ENCODE measurements at places on chromosomes 5 and 9.

GRCh38 chr9:113707953-113708695 is 168.0 kb upstream of the ZNF618 start:
- DNase-seq = no peak

DNA sequence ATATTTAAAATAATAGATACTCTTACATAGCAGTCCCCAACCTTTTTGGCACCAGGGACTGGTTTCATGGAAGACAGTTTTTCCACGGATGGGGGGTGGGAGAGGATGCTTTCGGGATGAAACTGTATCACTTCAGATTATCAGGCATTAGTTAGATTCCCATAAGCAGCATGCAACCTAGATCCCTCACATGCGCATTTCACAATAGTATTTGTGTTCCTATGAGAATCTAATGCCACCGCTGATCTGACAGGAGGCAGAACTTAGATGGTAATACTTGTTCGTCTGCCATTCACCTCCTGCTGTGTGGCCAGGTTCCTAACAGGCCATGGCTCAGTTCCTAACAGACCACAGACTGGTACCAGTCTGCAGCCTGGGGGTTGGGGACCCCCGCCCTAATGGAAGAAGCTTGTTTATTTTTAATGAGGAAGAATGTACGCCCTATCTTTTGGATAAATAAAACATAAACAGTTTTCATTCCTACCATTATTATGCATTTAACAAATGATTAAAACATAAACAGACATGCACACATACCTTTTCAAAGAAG is 187.7 kb downstream of the ZSWIM6 start:
- DNase-seq = no peak

GRCh38 chr5:90231688-90232087 is 177.9 kb downstream of the CETN3 start:
- no peak for DNase-seq

- no peak for DNase-seq
These were observed 27.4 kb downstream of the QRFP start for GRCh38 chr9:130869250-130869649.

GRCh38 chr5:139863855-139864558 is 68.4 kb downstream of the PSD2 start:
- DNase-seq = peak; percentile 38

DNA sequence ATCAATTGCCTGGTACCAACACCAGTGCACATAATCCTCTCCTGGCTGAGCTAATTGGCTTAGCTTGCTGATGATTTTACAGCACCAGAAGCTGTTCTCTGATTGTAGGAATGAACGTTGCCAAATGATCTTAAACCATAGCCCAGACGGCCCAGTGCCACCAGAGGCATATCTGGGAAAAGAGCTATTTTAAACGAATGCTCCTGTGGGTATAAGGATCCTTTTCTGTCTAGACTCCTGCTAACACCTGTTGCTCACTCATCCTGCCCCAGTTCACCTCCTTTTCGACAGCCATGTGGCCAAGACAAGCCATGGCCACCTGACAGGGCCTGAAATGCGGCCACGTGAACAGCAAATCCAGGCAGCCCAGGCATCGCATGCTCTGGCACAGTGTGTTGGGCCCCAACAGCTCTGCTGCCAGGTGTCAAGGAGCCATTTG is 289.9 kb upstream of the SLC30A5 start:
- no peak for DNase-seq

DNA sequence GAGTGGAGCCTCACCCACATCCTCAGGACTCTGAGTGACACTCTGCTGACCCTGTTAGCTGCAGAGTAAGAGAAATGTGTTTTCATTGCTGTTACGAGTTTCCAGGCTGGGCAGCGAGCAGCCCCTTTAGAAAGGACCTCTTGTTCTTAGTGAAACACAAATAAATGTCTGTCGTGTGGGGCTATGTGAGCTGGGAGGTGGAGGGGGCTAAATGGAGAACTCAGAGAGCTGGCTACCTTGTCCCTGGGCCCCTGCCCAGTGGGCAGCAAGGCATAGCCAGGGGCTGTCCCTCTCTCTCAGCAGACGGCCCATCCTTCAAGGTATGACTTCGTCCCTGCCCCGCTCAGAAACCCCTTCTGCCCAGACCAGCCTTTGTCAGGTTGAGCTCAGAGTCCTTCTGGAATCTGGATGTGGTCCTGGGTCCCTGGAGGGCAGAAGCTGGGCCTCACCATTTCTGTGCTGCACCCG is 10.2 kb downstream of the DCANP1 start:
- no peak for DNase-seq

DNA sequence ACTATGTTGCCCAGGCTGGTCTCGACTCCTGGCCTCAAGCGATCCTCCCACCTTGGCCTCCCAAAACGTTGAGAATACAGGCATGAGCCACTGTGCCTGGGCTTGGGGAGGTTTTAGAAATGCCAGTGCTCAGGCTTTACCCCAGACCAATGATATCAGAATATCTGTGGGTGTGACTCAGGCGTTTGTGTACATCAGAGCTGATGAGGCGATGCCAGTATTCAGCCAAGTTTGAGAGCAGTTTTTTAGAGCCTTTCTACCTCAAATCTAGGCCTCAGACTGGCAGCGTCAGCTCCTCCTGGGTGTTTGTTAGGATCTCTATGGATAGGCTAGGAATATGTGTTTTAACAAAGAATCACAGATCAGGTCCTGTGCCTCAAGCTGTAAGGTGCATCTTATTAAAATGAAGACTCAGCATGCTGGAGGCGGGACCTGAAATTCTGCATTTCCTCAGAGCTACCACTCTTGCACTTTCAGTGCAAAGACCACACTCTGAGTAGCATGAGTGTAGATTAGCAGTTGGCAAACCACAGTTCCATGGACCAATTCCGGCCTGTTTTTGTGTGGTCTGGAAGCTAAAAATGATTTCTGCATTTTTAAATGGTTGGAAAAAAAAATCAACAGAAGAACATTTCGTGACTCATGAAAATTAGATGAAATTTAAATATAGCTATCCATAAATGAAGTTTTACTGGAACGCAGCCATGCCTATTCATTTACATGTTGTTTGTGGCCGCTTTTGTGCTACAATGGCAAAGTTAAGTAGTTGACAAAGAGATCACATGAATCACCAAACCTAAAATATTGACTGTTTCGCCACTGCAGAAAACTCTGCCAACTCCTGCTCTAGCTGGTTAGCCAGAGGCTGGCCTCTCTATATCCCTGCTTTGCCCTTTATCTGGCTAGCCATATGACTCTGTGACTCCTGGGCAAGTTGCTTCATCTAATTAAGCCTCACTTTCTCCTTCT is 92.2 kb downstream of the KLF4 start:
- DNase-seq = no peak

GRCh38 chr5:166509085-166509484 is 1782.4 kb upstream of the WWC1 start:
- DNase-seq = peak; percentile 10

GRCh38 chr5:77012601-77013000 is 17.6 kb upstream of the AGGF1 start:
- peak; percentile 28 for DNase-seq

- DNase-seq = no peak
These were observed 121.1 kb downstream of the ADCY2 start for GRCh38 chr5:7517006-7517405.

DNA sequence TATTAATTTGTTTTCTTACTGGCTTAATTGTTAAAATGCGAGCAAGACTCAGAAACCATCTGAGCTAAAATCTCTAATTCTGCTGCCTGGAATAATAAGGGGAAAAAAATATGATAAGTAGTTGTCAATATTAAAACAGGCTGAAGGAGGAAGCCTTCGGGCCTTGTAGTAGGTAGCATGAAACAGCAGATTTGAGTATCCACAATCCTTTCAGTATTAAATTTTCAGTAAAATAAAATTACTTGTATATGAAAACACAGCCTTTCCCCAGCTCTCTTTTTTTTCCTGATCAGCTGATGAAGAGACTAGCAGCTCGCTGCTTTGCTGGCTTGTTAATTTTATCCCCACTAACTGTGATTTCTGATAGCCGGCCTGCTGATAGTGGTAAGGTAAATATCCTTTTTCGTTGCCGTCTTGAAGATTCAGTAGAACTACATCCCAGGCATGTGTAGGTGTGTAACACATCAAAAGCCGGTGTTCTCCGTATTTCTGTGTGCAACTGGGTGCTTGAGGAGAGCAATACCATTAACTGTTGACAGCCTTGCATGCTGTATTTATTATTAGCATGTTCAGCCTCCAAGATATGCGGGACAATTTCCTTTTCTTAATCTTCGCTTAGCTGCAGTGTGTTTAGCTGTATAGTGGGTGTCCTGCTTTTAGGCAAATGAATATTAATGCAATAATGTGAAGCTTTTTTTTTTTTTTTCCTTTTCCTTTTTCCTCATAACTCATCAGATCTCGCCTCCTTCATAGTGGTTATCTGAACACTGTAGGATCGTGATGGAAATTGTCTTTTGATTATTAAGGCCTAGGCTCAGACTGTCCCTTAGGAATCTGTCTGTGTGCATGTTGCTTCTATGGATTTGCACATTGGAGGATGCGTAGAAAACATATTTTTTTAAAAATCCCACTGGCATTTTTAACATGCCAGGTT is 144.6 kb downstream of the SMARCA2 start:
- DNase-seq = no peak

DNA sequence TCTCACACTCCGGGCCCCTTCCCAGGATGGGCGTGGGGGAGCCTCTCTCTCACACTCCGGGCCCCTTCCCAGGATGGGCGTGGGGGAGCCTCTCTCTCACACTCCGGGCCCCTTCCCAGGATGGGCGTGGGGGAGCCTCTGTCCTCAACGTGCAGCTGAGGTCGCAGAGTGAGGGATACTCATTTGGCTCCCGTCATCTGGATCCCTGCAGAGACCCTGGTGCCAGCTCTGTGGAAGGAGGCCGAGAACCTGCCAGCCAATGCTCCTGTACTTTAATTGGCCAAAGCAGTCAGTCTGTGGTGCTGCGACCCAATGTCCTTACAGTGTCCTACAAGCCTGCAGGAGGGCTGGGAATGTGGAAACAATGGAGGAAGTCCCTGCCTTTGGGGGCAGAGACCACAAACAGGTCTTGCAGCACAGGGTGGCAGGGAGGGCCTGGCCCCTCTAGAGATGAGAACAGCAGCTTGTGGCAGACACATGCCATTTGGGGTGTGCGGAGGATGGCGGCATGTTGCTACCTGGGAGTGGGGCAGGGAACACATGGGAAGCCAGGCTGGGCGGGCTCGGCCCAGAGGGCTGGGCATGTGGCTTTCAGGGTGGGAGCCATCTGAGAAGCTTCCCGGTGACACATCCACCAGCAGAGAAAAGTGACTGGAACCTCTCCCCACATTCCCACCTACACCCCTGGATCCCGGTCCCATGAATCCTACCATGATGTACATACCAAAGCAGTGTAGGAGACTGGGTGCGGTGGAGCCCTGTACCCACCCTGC is 13.6 kb upstream of the MRNIP start:
- no peak for DNase-seq

GRCh38 chr5:57193757-57194413 is 20.0 kb downstream of the GPBP1 start:
- DNase-seq = no peak

DNA sequence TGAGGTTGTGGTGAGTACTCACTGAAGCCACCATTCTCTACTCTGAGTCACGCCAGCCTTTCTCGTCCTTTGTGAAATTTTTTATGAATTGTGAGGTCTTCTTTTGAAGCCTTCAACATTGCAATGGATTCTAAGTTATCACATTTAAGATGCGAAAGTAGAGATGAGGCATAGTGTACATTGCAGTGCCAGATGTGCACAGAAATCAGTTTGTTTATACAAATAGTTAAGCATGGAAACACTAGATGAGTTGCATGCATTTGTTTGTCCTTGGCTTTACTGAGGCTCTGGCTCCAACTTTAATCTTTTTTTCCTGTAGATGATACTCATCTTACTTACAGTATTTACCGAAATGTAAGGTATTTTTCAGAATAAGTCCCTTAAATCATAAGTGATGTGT is 453.7 kb upstream of the RIOK2 start:
- DNase-seq = no peak

GRCh38 chr9:8382777-8383527 is 583.4 kb upstream of the DMAC1 start:
- DNase-seq = no peak

DNA sequence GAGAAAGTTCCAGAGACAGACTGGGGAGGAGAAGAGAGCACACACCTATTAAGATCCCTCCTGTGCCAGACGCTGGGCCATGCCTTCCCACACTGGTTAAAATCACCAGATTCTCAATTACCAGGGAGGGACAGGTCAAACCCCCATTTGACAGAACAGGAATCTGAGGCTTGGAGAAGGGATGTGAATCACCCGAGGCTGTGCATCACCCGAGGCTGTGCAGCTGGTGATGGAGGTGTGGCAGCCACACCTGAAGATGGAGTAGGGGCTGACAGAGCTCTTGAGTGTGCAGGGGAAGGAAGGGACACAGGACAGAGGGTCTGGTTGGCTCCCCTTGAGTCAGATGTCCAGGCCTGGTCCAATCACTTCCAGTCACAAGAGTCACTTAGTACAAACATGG is 70.6 kb downstream of the LMX1B start:
- DNase-seq = no peak

DNA sequence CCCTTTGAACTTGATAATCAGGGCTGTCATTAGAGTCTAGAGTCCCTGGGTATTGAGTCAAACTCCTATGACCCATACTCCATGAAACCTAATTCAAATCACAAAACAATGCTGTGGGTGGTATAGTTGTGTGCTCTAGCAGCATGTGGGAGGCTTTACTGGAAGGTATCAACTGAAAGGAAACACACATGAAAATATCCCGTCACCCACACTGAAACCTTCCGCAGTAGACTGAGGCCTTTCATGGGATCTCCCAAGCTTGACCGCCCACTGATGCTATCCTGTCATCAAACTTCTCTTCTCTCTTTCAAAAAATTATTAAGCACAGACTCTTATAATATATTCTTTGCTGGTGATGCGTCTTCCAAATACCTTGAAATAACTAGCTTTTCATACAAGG is 569.1 kb upstream of the MEF2C start:
- no peak for DNase-seq

DNA sequence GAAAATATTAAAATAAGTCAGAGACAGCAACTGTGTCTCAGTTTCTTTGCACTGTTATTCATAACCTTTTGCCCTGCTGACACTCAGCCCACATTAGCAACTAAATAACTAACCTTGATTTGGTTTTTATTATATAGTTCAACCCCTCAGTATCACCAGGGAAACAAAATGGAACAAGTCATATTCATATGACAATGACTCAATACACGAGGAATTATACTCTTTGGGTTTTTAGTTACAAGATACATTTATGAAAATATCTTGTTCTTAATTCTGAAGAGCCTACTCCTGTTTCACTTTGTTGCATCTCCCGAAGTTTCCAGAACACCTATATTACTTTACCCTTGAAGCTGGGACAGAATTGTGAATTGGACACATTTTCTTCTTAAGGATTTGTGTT is 845.4 kb downstream of the EFNA5 start:
- no peak for DNase-seq

- no peak for DNase-seq
These were observed 15.8 kb upstream of the NRARP start for GRCh38 chr9:137317718-137318511.

Measured in kidney capillary endothelial cell (primary cell).